ENCODE measurements at places on chromosomes 12 and 14. TPM values are rescaled to one million over a fixed set of nuclear protein-coding genes. Genes with fewer than 3 reads are reported as not detected.

AKAP5 gene
- total RNA-seq, result 2.5 TPM

DNA sequence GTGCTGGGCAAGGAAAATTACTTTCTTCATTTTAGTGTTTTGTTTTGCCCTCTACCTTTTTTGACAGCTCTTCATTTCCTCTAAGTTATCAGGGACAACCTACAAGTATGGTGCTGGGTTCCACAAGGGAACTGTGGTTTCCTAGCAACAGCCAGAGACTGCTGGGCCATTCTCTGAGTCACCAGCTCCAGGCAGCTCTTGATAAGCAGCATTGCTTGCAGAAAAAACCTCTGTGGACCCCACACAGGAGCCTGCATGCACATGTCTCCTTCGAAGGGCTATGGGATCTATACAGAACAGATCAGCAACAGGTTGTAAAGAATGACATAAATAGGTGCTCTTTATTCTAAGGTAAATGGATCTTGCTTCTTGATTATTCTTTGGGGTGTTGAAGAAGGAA, 81.0 kb upstream of the CCDC196 start:
- no peak overlapping the region for H3K27ac ChIP-seq
- DNase-seq, result no peak
- H3K36me3 ChIP-seq, result no peaks in the 10 kb centered on the region
- peaks cover 2% of the 10 kb centered on the region for H3K27me3 ChIP-seq

DNA sequence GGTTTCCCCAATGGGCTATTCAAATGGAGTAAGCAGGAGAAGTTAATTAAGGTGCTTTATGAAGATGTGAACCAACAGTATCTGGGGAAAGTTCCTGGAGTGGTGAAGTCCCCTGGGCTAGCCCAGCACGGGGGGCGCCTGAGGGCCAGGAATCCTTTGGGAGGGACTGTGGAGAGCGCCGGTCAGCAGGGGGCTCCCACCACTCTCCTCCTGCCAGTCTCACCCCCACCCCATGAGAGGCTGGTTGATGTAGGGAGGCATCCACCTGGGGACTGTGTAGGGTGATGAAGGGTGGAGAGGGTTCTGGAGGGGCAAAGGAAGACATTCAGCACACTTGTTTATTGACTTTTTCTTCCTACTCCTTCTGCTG, 4.4 kb downstream of the CEBPE start:
- H3K27ac ChIP-seq, result no peak overlapping the region
- H3K4me1 ChIP-seq, result peaks cover 11% of the 10 kb centered on the region
- DNase-seq, result no peak
- no peaks in the 10 kb centered on the region for H3K36me3 ChIP-seq

DNA sequence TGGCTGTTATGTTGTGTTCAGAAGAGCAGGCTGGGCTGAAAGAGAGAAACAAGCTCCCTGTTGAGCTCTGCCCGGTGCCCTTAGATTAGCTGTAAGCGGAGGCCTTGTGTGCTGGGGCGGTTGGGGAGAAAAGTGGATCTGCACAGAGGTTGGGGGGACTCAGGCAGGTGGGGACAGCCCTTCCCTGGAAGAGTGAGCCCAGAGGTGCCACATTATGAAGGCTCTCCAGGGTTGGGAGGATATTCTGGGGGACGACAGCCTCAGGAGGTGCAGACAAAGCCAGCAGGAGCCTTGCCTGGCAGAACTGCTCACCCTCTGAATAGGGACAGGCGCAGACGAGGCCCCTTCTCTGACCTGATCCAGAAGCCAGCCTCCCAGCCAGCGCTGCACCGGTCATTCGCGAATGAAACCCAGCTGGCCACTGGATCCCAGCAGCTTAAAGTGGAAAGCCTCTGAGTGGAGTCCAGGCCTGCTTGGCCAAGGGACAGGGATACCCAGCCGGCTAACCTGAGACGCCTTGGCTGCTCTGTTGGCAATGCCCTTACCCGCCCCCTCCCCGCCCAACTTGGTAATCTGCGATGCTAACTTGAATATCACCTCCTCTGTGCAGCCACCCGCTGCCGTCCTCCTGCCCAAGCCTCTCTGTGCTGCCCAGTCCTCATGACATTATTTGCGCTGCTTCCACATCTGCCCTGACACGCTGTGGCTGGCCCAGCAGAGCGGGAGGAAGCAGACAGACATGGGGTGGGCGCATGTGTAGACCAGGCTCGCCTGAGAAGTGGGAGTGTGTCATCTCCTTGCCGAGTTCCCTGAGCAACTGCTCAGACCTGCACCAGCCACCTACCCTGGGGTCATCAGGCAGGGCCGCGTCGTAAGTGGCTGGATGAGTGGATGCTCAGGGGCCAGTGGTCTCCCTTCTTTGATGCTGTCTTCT, 5.6 kb downstream of the HIP1R start:
- H3K36me3 ChIP-seq, result peaks cover 14% of the 10 kb centered on the region
- no peak overlapping the region for H3K27ac ChIP-seq
- peaks cover 13% of the 10 kb centered on the region for H3K4me1 ChIP-seq
- no peak for DNase-seq
- H3K4me3 ChIP-seq, result no peak overlapping the region

PCNX1 gene
- 54.5 TPM for total RNA-seq

- H3K36me3 ChIP-seq, result peaks cover 52% of the 10 kb centered on the region
- H3K27me3 ChIP-seq, result no peaks in the 10 kb centered on the region
- no peak for DNase-seq
- peak overlapping the region; percentile 73 for H3K27ac ChIP-seq
These were observed 15.4 kb upstream of the SELPLG start for GRCh38 chr12:108649126-108649525.

GRCh38 chr14:49783394-49784014, 15.6 kb downstream of the KLHDC2 start:
- no peak overlapping the region for H3K27ac ChIP-seq
- H3K27me3 ChIP-seq, result no peaks in the 10 kb centered on the region
- no peak for DNase-seq
- no peak overlapping the region for H3K4me3 ChIP-seq
- H3K4me1 ChIP-seq, result no peaks in the 10 kb centered on the region

FGF6 gene
- not detected for total RNA-seq

GRCh38 chr12:132881818-132882217, 5.6 kb downstream of the CHFR start:
- H3K4me1 ChIP-seq, result peaks cover 5% of the 10 kb centered on the region
- no peaks in the 10 kb centered on the region for H3K27me3 ChIP-seq
- no peak overlapping the region for H3K27ac ChIP-seq
- H3K4me3 ChIP-seq, result no peak overlapping the region
- peaks cover 69% of the 10 kb centered on the region for H3K36me3 ChIP-seq

NUP107 gene
- 106 TPM for total RNA-seq

DNA sequence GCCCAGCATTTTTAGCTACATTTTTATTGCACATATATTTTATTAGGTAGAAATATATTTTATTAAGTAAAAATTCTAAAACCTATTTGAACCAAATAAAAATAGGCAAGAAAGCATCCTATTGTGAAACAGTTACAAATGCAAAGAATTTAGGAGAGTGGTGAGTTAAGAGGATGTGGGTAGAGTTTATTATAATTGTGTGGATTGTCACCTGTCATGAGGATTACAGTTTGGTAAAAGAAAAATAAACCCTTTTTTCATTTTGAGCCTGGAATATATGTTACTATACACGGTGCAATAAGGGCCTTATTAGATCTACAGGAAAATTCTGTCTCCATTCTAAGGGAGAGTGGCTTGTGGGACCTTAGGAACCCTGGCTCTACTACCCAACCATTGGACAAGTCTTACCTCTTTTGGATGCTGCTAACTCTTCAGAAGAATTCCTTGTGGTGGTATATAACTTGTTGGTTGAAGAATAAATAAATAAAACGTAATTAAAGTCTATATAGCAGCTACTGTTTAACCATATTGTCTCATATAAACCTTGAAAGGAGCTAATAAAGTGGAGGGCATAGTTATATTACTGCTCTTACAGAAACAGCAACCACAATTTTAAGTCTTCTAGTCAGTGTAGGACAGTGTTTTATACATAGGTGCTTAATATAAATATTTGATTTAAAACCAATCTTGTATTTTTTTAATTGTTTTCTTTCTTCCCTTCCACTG, 67.8 kb downstream of the FGD4 start:
- no peaks in the 10 kb centered on the region for H3K36me3 ChIP-seq
- peaks cover 2% of the 10 kb centered on the region for H3K4me1 ChIP-seq
- no peak for DNase-seq
- no peak overlapping the region for H3K27ac ChIP-seq
- peaks cover 2% of the 10 kb centered on the region for H3K27me3 ChIP-seq

TSPAN19 gene
- total RNA-seq, result not detected

GRCh38 chr12:11513288-11513687, 117.9 kb upstream of the PRB2 start:
- no peak for DNase-seq
- H3K36me3 ChIP-seq, result no peaks in the 10 kb centered on the region
- no peaks in the 10 kb centered on the region for H3K4me1 ChIP-seq
- peaks cover 11% of the 10 kb centered on the region for H3K27me3 ChIP-seq
- no peak overlapping the region for H3K4me3 ChIP-seq

DNA sequence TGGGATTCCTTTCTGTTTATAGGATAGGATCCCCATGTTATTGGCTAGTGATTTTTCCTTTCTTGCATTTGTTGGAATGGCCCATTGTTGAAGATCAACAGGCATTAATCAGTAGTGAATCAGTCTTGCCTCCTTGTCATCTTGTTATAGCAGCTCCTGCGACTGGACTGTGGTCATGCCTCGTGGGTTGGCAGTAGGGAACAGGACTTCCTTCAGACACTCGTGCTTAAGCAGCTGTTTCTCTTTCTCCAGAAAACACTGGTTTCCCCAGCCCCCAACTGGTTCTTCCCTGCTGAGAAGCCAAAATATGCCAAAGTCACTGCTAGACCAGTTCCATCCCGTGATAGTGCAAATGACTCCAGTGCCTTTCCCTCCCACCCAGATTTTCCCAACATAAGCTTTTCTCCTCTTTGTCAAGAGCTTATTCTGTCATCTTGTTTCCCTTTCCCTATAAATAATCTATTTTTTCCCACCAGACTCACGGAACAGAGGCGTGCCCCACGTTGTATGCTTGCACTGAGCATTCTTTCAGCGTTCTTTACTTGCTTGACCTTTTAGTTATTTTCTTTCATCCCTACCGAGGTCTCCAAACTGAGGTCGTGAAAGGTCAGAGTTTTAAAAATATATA, 83.5 kb downstream of the SAMD4A start:
- no peak for DNase-seq
- peaks cover 17% of the 10 kb centered on the region for H3K4me1 ChIP-seq
- H3K27ac ChIP-seq, result no peak overlapping the region
- peaks cover 23% of the 10 kb centered on the region for H3K27me3 ChIP-seq

CATSPERB gene
- total RNA-seq, result 0.46 TPM

COL2A1 gene
- total RNA-seq, result 0.27 TPM

DNA sequence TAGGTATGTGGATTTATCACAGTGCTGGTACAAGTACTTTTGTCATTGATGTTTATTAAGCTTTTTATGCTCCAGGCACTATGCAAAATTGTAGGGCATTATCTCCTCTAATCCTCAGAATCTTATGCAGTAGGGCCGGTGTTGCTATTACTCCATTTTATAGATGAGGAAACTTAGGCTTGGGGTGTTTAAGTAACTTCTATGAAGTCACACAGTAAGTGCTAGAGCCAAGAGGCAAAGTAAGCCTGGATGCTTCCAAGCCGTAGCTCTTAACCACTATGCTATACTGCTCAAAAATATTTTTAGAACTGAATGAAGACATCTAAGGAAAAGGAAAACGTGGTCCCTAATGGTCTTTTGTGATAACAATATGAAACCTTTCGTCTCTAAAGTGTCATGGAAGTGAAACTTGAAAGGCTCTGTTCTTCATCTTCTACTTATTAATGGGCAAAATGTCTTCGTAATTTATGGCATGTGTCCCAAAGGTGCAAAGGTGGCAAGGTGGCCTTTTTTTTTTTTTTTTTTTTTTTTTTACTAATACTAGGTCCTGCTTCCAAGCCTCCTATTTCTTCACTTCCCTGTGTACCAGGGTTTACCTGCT, 85.2 kb downstream of the ETV6 start:
- H3K4me3 ChIP-seq, result no peak overlapping the region
- no peak overlapping the region for H3K27ac ChIP-seq
- DNase-seq, result no peak
- peaks cover 48% of the 10 kb centered on the region for H3K36me3 ChIP-seq

RESF1 gene
- total RNA-seq, result 41.9 TPM
